ENCODE measurements at places on chromosomes 5 and 9. TPM values are rescaled to one million over a fixed set of nuclear protein-coding genes. Genes with fewer than 3 reads are reported as not detected.

DNAH5 gene
- total RNA-seq = 0.13 TPM

PCDHB11 gene
- total RNA-seq = 0.27 TPM

ADGRD2 gene
- not detected for total RNA-seq

HEMGN gene
- total RNA-seq = not detected

CCDC192 gene
- not detected for total RNA-seq

DIMT1 gene
- total RNA-seq = 54.3 TPM

AGPAT2 gene
- 29.1 TPM for total RNA-seq

TMEM174 gene
- not detected for total RNA-seq

TMC1 gene
- 2.2 TPM for total RNA-seq

DYNC2I2 gene
- 57.2 TPM for total RNA-seq

LEAP2 gene
- total RNA-seq = 0.53 TPM

ACOT12 gene
- not detected for total RNA-seq

TSLP gene
- 0.53 TPM for total RNA-seq

PTTG1 gene
- total RNA-seq = 329 TPM

SMIM15 gene
- 48.7 TPM for total RNA-seq

FBLL1 gene
- total RNA-seq = 0.07 TPM

RANBP17 gene
- 8.0 TPM for total RNA-seq

SPATA31D4 gene
- not detected for total RNA-seq

NUTM2G gene
- total RNA-seq = not detected

INSL4 gene
- total RNA-seq = not detected

ASPN gene
- total RNA-seq = not detected

APC gene
- total RNA-seq = 77.8 TPM

OXCT1 gene
- 48.7 TPM for total RNA-seq

SPINK6 gene
- not detected for total RNA-seq

FRMPD1 gene
- total RNA-seq = not detected

MAN1B1 gene
- 45.7 TPM for total RNA-seq

CDKN2A gene
- total RNA-seq = 3.9 TPM

OTP gene
- not detected for total RNA-seq

GABRA1 gene
- total RNA-seq = not detected

DMRTA1 gene
- total RNA-seq = 0.27 TPM

HRH2 gene
- total RNA-seq = not detected

ANKRD18A gene
- 0.53 TPM for total RNA-seq

LCN1 gene
- not detected for total RNA-seq

COL23A1 gene
- total RNA-seq = not detected

FAM221B gene
- total RNA-seq = not detected

SLCO4C1 gene
- under 0.01 TPM for total RNA-seq

SLC36A3 gene
- total RNA-seq = not detected
